ENCODE measurements at places on chromosomes 16 and 17.

DNA sequence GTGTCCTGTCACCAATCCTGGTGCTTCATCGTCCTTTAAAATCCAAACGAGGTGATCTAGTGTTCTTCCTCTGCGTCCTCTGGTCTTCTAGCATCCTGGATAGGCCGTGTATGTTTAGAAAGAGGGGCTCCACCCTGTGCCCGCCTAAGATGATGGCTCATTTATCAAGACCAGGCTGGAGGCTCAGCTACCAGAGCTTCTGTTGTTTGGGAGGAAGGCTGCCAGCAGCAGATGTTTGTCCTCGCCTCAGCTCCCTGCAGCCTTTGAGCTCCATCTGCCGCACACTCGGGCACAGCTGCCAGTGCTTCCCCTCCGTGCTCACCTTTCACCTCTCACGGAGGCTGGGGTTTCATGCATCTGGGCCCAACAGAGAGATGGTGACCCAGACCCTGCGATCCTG, 954.7 kb upstream of the RBFOX1 start:
- no peak for DNase-seq

DNA sequence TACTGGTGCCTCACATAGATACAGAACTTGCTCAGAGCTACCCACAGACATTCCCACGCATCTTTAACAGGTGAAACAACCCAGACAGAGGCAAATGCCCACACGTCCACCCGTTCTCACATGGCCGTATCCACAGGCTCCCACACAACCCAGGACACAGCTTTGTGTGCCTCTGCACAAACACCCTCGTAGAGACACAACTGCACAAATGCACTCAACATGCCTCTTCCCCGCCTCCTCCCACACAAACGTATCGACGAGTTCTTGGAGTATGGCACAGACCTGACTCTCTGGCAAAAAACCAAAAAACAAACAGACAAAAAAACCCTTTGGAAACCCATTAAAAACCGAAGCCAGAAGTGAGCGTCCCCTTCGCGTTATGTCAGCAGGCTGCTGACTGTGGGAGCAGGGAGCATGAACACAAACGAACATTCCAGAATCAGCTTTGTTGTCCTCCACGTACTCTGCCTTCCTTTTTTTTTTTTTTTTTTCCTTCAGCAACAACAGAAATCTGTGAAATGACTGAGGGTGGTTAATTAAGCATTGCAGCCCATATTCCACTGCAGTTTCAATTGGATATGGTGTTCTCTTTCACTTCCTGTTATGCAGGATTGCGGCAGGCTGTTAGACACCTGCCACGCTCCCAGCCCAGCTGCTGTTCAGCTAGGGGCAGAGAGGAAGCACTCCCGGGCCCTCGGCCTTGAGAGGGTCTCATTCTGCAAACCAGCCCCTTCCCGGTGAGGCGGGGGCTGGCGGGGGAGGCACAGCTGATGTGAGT, 313.7 kb downstream of the MAF start:
- no peak for DNase-seq

- DNase-seq: no peak
Measured at GRCh38 chr16:28237754-28238357, 26.1 kb upstream of the XPO6 start.

GRCh38 chr16:72427783-72428331, 255.9 kb upstream of the PMFBP1 start:
- DNase-seq: no peak

DNA sequence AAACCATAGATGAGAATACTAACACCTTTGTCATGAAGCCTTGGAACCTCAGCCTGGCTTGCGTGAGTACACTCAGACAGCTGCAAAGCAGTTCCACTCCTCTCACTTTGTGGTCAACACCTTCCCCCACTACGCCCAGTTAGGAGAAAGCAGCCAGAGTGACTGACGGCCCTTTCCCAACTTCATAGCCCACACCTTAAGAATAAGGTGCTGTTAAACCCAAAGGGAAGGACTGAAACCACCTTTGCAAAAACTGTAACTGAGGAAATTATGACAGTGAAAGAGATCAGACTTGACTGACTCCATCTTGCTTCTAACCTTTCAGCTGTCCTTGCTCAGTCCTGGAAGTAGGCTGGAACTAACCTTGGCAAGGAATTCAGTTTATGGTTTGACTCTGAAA, 13.7 kb downstream of the N4BP1 start:
- no peak for DNase-seq

GRCh38 chr17:73096866-73097265, 4.4 kb upstream of the SLC39A11 start:
- DNase-seq: no peak

GRCh38 chr17:78019367-78019975, 61.0 kb downstream of the TNRC6C start:
- peak; percentile 50 for DNase-seq

GRCh38 chr17:65514082-65514481, 47.4 kb downstream of the AXIN2 start:
- peak; percentile 97 for DNase-seq

DNA sequence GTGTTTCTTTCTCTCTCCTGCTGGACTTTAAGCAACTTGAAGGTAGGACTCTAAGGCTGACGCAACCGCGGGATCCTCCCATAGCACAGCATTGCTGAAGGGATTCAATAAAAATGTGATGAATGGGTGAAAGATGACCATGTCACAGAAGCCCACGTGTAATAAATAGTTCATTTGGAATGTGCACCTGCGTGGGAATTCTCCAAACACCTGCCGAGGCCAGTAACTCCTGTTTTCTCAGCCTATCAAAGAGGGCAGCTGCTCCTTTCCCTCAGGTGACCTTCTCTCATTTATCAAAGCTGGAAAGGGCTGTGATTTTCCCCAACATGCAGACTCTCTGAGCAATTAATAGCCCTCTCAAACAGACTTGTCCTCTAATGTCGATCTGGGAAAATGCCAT, 235.7 kb downstream of the STX8 start:
- no peak for DNase-seq

GRCh38 chr17:66175892-66176291, 16.0 kb downstream of the CEP112 start:
- no peak for DNase-seq

GRCh38 chr16:3538222-3538621, 37.4 kb downstream of the CLUAP1 start:
- no peak for DNase-seq

DNA sequence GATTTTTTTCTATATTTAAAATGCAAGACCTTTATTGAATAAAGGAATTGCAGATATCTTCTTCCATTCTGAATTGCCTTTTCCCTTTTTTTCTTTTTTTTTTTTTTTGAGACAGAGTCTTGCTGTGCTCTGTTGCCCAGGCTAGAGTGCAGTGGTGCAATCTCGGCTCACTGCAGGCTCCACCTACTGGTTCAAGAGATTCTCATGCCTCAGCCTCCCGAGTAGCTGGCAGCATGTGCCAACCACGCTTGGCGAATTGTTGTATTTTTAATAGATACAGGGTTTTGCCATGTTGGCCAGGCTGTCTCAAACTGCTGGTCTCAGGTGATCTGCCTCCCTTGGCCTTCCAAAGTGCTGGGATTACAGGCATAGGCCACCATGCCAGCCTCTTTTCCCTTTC, 151.5 kb downstream of the CEP112 start:
- DNase-seq: no peak

GRCh38 chr17:43439041-43439440, 40.2 kb downstream of the ARL4D start:
- DNase-seq: no peak

- no peak for DNase-seq
Measured at GRCh38 chr17:76449126-76449525, 3.8 kb downstream of the UBE2O start.

DNA sequence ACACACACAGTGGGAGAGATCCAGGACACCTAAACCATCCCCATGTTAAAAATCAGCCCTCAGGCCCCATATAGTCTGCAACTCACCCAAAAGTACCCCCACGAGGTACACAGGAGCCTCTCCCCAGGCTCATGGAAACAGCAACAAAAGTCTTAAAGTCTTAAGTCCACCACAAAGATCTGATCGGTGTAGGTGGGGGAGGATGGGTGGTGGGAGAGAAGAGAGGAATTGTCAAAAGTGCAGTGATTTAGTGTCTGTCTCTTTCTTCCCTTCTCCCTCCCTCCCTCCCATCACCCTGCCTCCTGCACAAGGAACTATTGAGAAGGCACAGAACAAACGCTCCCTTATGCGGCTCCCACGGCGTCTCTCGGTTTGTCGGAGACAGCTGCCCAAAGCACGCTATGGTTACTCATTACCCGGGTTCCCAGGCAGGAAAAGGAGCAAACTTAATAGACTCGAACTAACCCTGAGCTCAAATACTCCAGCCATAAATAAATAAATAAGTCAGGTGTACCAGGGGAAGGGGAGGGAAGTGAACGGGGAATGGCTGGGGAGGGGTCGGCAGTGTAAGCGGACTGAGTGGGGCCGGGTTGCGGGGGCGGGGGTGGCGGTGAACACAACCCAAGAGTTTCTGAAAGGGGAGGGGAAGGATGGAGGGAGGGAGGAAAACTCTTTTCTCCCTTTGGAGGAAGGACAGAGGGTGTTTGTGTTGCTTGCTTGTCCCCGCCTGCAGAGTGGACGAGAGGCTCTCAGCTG, 477.4 kb downstream of the SLC39A11 start:
- DNase-seq: peak; percentile 97

- DNase-seq: no peak
Measured at GRCh38 chr16:77674888-77675287, 47.4 kb upstream of the NUDT7 start.

GRCh38 chr17:16068323-16068722, 68.7 kb downstream of the TTC19 start:
- no peak for DNase-seq

DNA sequence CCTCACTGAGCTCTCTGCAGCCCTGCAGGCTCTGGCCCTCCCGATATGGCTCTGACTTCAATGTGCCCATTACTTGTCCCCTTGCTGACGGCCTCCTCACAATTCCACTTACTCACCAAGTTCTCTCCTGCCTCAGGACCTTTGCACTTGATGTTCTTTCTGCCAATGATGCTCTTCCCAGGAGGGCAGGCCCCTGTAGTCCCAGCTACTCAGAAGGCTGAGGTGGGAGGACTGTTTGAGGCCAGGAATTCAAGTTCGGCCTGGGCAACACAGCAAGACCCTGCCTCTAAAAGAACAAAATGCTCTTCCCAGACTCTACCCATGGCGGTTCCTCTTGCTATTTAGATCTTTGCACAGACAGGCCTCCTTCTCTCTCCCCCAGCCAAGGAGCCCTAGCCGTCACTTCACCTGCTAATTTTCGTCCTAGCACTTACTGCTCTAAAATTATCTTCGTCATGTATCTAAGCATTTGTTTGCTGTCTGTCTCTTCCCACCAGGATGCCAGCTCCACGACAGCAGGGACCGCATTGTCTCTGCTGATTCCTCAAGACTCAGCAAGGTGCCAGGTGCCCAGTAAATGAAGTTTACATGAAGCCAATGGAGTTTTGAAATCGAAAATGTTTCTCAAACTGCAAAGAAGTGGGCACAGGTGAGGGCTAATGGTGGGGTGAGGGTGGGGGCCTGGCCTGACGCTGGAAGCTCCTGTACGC, 626 bp upstream of the RAI1 start:
- no peak for DNase-seq

GRCh38 chr17:16158714-16159113, 56.6 kb downstream of the NCOR1 start:
- DNase-seq: no peak

DNA sequence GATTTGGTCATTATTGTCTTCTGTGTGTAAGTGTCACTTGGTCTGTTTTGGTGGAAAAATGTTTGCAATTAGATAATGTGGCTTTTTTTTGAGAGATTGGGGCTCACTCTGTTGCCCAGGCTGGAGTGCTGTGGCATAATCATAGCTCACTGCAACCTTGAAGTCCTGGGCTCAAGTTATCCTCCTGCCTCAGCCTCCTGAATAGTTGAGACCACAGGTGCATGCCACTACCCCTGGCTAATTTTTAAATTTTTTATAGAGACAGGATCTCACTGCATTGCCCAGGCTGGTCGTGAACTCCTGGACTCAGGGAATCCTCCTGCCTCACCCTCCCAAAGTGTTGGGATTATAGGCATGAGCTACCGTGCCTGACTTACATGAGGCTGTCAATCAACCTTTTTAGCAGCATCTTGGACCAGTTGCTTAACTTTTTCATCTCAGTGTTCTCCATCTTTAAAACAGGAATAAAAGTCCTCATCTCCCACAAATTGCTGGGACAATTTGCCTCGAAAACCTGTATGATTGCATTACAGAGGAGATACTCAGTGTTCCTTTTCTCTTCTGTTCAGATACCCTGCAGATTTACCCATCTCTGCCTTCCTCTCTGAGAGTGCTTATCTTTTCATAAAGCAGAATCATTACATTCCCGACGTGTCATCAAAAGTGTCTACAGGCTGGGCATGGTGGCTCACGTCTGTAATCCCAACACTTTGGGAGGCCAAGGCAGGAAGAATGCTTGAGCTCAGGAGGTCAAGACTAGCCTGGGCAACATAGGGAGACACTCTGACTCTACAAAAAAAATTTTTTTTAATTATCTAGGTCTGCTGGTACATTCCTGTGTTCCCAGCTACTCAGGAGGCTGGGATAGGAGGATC, 19.1 kb downstream of the ACSF2 start:
- no peak for DNase-seq

DNA sequence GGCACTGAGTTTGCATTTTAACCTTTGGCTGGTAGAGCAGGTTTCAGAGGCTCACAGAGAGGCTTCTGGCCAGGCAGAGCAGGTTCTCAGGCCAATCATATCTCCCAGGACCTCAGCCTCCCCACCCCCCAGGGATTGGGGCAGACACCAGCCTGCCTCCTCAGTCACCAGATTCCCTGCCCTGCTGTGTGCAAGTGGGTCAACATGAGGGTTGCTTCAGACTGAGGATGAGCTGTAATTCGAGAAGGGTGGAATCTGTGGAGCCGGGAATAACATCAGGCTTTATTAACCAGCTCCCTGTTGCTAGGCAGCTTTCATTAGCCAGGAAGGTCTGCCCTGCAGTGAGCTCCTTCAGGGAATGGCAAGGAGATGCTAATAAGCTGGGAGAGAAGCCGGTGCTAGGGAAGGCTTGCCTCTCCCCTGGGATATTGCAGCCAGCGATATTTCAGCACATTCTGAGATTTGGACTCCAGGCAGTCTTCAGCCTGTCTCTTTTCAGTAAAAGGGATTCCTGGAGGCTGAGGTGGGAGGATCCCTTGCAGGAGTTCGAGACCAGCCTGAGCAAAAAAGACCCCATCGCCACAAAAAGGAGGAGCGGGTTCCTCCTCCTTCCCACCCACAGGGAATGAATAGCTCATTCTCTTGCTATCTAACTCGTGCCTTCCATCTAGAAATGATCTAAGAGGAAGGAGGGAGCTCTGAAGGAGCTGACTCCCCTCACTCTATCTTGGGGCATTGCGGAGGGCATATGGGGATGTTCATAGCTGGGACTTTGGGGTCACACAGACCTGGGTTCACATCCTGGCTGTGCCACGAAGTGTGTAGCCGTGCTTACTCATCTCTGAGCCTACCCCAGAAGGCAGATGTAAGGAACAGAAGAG, 10.7 kb downstream of the SGSM2 start:
- DNase-seq: peak; percentile 41
